GM13977 (cell line): ENCODE measurements at places on chromosomes 11 and 22.
A peak's percentile ranks its signal among the peaks of the same experiment; 100 is the strongest.

DNA sequence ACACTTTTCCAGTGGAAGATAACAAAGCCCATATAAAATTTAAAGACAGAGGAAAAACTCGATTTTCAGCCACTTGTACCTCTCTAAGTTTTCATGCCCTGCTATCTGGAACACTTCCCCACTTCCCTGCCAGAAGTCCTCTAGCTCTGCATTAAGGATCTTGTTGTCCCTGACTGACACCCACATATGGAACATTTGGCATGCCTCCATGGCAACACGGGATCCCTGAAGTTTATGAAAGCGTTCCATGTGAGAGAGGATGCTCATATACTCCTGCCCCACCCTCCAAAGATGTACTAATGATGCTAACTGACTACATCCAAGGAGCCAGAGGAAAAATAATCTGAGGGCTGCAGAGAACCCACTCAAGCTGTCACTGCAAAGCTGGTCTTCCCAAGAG is 8.8 kb upstream of the C11orf91 start:
- DNase-seq: no peak

DNA sequence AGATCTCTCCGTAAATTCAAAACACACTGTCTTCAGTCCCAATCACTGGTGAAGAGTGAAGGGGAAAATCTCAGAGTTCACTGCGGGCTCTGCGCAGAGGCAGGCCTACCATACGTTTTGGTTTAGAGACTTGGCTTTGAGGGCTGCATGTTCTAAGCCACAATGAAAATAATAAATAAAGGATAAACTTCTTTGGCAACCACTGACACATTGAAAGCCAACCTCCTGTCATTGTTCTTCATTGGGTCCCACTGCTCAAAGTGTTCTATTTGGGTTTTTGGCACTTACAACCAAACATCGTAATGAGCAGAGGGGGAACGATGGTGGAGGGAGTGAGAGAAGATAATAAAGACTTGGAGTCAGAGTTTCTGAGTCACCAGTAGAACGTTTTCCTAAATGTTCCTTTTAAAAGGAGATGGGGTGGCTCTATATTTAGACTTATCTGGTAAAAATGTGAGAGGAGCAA is 472.9 kb downstream of the SOX6 start:
- DNase-seq: no peak

GRCh38 chr11:43984519-43985385 is 42.3 kb downstream of the C11orf96 start:
- DNase-seq: no peak

- DNase-seq: no peak
Measured at GRCh38 chr11:113034576-113034975, 73.4 kb downstream of the NCAM1 start.

DNA sequence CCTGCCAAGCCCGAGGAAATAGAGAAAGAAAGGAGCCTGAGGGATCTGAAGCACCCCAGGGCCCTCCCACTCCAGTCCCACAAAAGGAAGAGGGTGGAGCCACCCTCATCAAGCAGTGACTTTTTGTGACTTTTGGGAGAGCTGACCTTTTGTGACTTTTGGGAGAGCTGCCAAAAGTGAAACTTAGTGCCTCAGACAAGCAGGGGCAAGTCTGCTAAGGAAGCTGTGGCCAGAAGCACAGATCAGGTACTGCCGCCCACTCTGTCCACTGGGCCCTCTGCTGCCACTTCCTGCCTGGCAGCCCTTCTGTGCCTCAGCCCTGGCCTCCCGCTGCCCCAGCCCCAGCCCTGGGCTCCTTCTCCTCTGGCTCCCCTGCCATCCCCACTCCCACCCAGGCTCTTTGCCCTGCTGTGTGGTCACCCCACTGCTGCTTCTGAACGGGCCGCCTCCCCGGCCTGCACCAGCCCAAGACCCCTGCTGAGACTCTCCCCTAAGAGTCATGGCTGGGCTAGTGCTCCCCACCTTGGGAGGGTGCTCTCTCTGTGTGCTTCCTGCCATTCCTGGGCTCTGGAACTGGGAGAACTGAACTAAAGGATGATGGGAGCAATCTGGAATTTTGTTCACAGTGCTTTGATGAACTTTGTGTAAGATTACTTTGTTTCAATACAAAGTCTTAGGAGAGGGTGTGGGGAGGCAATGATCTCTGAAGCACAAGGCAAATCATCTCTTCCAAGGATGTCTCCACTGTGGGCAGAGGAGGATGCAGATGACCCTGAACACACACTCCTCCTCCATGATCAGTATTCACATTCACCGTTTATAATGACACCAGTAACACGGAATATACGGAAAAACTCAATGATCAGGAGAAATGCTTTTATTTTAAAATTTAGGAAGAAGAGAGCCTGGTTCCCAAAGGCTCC is at the start of gene APOBEC3H:
TSS of gene APOBEC3H (plus strand) at position 147 of the 923 bp plus-strand sequence. CDS start 3,035 bp downstream, outside the sequence.
- no peak for DNase-seq

DNA sequence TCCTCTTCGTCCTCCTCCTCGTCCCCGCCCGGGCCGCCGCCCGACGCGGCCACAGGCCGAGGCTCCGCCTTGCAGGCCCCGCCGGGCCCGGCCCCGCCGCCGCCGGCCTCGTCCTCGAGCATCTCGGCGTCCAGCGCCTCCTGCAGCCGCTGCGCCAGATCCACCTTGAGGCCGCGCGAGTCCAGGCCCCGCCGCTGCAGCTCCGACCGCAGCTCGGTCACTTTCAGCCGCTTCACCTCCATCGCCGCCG is 417 bp downstream of the HNRNPUL2 start:
- DNase-seq: no peak

GRCh38 chr11:104997288-104997687 is 25.7 kb downstream of the CASP5 start:
- no peak for DNase-seq

GRCh38 chr22:37697538-37697835 is 639 bp downstream of the TRIOBP start:
- DNase-seq: no peak

DNA sequence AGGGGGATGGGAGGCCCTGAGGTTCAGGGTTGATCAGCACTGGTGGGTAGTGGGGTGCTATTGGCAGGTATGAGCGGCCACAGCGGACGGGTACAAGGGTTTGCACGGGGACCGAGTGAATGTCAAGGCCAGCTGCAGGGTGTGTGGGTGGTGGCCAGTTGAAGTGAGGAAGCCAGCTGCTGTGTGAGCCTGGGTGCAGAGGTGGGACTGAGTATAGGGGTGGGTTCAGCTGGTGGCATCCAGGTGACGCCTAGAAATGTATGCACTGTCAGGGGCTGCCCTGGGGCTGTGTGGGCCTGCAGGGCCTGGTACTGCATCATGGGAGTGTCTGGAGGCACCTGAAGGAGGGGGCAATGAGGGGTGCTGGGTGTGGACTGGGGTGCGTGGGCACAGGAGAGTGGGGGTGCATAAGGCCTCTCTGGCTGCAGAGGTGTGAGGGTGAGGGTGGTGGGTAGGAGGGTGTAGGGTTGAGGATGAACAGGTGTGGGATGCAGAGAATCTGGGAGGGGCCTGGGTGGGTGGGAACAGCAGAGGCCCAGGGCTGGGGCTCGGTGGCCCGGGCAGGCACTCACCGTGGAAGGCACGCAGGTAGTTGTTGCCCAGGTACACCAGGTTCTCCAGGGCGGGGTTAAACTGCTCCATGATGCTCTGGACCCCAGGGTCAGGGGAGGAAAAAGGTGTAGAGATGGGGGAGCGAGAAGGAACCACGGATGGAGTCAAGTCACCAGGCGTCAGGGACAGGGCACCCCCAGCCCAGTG is 1.7 kb downstream of the BAIAP2L2 start:
- no peak for DNase-seq

GRCh38 chr11:9905501-9905951 is 241.6 kb downstream of the SWAP70 start:
- no peak for DNase-seq

- DNase-seq: no peak
Measured at GRCh38 chr11:25449091-25449490, 882.8 kb upstream of the ANO3 start.

DNA sequence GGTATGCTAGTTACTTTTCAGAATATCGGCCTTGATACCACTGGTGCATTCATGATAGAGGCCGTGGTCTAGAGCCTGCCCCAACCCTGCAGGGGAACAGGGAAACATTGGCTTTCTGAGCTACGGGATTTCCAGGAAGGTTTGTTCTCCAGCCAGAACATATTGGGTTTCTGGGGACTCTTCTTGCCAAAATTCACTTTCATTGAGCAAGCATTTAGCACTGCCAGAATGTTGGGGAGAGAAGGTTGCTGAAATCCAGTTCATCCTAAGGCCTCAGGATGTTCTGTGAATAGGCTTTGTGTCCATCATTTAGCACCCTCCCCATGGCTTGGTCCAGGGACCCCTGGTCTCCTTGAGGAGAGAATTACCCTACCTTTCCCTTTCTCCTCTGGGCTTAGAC is 36.7 kb downstream of the DRG1 start:
- no peak for DNase-seq

GRCh38 chr11:106152824-106153223 is 75.4 kb downstream of the AASDHPPT start:
- DNase-seq: no peak

- peak; percentile 74 for DNase-seq
Measured at GRCh38 chr11:64865286-64866172, 12.9 kb downstream of the EHD1 start.

GRCh38 chr11:116071241-116071640 is 567.0 kb upstream of the CADM1 start:
- DNase-seq: no peak

GRCh38 chr22:48104102-48104738 is 1341.8 kb downstream of the TBC1D22A start:
- no peak for DNase-seq

- peak; percentile 48 for DNase-seq
Measured at GRCh38 chr11:134252346-134253187, 585 bp downstream of the THYN1 start.

DNA sequence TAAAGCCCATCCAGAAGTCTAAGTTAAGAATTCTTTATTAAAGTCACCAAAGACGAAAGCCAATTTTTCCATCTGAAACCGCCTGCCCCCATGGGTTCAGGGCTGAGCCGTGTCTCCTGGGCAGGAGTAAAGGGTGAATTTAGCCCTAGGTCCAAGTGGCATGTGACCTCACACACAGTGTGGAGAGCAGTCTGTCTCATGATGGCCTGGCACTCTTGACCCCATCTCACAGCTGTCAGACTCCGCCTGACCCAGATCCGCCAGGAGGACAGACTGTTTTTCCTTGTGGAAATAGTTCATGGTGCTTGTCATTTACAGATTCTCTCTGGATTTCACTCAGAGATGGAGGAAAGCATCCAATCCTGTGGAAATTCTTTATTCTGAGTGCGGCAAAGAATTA is 109.7 kb downstream of the GALNT18 start:
- no peak for DNase-seq

DNA sequence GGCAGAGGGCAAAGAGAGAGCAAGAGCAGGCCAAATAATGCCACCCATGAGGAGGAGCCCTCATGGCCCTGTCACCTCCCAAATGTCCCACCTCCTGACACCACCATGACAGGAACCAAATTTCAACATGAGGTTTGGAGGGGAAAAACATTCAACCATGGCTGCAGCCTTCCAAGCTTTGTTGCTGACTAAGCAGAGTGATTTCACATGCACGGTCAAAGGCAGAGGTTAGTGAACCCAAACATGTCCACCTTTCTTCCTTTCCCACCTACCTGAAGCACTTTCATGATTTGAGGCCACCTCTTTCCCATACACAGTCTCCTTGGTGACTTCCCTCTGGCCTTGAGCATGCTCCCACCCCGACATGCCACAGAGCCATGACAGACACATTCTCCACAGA is 89.7 kb downstream of the C11orf91 start:
- no peak for DNase-seq

DNA sequence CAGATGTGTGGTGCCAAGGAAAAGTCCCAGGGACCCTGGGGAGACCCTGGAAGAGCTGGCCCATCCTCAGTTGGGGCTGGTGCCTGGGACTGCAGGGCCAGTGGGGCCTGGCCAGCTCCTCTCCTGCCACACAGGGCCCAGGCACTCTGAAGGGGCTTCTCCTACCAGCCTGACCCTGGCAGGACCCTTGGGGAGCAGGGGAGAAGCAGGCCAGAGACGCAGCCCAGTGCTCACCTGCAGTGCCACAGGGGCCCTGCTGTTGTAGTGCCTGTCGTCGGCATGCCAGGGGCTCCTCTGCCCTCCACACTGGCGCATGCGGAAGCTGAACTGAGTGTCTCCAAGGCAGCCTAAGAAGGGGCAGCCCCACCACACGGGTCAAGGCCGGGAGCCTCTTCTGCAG is 9.1 kb downstream of the DENND6B start:
- peak; percentile 15 for DNase-seq
